ENCODE measurements at places on chromosomes 6 and 20. TPM values are rescaled to one million over a fixed set of nuclear protein-coding genes. Genes with fewer than 3 reads are reported as not detected.

DNA sequence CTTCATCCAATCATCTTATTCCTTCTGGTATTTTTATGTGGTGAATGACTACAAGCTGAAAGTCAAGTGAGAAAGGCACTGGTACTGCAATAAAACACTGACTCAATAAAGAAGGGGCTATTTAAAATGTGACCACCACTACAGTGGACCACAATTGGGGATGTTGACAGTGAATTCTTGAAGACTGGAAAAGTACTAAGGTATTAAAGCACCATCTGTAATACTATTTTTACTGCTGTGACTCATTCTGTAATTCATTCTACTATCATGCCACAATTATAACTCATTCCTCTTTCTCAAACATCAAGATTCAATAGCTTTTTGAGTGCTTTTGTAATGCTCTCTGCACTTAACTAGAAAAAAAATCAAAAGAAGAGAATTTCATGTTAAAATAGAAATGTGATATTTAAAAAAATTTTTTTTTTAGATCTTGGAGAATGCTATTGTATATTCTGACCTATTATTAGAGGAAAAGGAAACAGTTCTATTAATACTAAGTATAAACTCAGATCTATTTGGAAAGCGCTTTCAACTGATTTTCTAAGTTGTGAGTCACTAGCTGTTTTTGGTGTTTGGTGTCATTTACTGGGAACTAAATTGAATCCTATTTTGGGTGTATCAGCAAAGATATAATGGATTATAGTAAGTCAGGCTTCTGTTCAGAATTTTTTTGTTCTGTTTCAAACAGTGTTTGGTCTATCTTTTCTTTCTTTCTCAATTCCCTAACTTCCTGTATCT is 104.7 kb upstream of the TMEM170B start:
- DNase-seq, result no peak

- DNase-seq, result no peak
These were observed 6.2 kb upstream of the RNF217 start for GRCh38 chr6:124956018-124956417.

- no peak for DNase-seq
These were observed 8.5 kb downstream of the GCM2 start for GRCh38 chr6:10873374-10873773.

- no peak for DNase-seq
These were observed 50.9 kb downstream of the TNFRSF21 start for GRCh38 chr6:47258724-47259347.

GRCh38 chr6:162200041-162200440 is 527.5 kb downstream of the PRKN start:
- DNase-seq, result no peak

GRCh38 chr6:50600280-50600679 is 113.0 kb upstream of the TFAP2D start:
- DNase-seq, result no peak

Gene IL17F
- not detected for total RNA-seq

Gene VGLL2
- 0.16 TPM for total RNA-seq

Measured in neural crest cell (in vitro differentiated cells).